ENCODE measurements at places on chromosomes 4 and X. TPM values are rescaled to one million over a fixed set of nuclear protein-coding genes. Genes with fewer than 3 reads are reported as not detected.

DNA sequence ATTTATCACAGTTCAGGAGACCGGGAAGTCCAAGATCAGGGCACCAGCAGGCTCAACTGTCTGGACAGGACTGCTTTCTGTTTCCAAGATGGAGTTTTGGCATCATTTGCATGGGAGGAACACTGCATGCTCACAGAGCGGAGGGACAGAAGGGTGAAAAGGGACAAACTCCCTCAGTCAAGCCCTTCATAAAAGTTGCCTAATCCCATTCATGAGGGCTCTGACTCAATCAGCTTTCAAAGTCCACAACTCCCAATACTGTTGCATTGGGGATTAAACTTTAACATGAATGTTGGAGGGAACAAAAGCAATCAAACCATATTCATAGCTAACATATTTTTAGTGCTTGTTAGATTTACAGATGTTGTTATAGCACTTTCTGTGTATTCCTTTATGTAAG, 158.9 kb upstream of the MAD2L1 start:
- DNase-seq, result no peak

DNA sequence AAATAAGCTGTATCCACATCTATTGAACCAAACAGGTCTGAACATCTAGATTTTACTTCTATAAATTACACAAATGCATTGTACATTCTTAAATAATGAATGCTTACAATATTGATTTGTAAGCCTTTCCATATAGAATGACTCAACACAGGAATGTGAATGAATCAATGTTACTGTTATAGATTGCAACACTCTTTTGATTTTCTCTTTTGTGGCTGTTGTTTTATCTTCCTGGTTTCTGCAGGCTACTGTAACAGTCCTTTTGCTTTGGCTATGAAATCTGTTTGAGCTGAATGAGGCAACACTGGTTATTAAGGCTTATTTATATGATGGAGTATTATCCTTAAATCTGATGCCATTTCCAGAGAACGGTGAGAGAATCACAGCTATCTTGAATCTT, 49.5 kb downstream of the GPR50 start:
- no peak for DNase-seq

GRCh38 chrX:64389489-64389888, 5.8 kb downstream of the MTMR8 start:
- DNase-seq, result no peak

DNA sequence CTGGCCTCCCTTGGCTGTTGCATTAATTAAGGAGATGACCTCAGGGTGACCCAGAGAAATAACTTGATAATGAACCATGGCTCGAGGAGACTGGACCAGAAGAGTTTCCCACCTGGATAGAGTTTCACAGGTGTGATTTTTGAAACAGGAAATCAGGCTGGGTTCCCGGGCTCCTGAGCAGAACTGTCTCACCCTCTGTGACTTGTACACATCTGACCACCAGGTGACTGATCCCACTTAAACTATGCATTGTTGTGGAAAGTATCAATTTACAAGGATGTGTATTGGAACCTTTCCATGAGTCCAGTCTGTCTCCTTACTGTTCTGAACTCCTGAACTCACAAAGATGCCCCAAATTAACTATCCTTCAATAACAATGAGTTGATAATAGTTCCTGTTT, 220.3 kb downstream of the PTTG2 start:
- no peak for DNase-seq

- DNase-seq, result no peak
These were observed 61.9 kb upstream of the IRF2 start for GRCh38 chr4:184536065-184536880.

DNA sequence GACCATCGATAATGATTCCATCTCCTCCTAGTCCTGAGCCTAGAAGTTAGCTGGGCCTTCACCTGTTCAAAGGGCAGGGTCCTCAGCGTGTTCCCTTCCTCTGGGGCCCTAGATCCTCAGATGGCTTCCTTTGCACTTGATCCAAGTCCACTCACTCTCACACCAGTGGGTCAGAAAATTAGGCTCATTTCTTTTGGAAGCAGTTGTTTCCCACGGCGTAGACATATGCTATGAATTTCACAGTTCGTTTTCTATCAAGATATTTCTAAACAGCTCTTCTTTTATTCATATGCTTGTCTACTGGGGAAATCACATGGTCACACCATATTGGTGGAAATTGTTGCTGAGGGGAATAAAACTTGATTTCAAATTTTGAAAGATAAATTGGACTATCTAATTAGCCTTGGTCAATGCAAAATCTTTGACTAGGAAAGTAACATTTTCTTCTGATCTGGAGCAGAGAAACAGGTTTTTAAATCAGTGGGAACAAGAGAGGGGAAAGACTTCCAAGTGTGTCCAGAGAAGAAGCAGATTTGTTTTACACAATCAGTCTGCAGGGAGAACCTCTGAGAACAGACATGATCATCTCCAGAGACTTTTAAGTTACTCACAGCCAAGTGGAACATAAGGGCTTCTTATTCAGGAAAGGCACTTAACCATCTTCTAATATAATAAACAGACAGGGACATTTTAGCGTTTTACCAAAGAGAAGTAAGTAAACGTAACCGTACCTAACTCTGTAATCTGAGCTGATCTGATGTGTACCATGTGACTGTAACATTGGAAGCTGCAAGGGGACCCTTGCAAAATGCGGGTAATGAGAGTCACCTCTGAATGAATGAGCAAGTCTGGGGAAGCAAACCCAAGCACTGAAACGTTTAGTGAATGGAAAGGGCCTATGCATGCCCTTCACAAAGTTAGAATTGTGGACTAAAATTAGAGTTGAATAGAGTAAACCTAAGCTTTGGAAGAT, 455.7 kb upstream of the FAT1 start:
- no peak for DNase-seq

GRCh38 chr4:129403848-129404247, 307.9 kb downstream of the C4orf33 start:
- DNase-seq, result no peak

DNA sequence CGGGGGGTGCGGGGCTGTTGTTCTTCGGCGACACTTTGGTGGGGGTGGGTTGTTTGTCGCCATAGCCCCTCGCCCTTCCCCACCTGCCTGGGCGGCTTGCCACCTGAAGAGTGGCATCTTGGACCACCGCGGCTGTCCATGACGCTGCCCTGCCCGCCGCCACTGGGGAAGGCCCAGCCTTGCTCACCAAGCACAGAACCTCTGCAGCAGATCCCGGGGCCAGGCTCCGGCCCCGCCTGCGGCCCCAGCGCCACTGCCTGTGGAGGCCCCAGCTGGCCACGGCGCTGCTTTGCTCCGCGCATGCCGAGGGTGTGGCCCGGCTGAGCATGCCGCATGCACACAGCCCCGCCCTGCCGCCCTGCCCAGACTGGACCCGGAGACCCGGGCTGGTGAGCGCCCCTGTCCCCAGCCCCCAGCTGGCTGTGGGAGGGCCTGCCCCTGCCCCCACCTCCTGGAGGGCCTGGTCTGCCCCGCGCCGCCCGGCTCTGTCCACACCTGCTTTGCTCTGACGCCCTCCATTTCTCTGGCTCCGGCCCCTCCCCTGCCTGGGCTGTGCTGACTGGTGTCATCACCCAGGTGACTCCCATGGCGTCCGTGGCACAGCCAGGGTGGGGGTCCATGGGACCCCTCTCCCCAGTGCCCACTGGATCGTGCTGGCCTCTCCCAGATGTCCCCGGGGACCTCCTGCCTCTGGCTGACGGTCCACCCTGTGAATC, 5.3 kb downstream of the NAT8L start:
- no peak for DNase-seq

- no peak for DNase-seq
These were observed 137.4 kb upstream of the MAMLD1 start for GRCh38 chrX:150225756-150226155.

GRCh38 chrX:82127228-82128123, 925.6 kb downstream of the SH3BGRL start:
- DNase-seq, result no peak

GRCh38 chr4:112125416-112125815, 19.8 kb upstream of the FAM241A start:
- DNase-seq, result no peak

DNA sequence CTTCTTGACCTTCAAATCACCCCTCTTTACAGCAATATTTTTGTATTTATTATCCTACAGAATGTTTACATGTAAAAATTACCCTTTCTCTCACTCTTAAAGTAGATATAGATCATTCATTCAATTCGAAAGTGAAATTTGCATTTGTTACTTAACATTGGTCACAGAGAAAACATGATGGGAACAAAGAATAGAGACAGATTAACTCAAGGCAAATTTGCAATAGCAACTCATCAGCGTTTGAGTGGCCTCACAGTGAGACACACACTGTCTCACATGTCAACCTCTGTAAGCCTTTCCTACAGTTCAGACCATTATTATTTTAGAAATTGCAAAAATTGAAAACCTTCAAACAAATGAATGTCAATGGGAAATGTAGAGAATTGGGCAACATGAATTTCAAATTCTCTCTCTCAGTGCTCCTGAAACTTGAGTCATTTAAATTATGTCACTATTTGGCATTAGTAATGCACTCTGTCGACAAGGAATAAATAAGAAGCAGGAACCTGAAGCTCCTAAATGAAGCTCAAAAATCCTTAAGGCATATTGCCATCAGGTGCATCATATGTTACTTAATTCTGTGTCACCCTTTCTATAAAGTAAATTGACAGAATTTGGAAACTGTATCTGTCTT, 148.3 kb upstream of the ANXA10 start:
- no peak for DNase-seq

The SLITRK4 gene
- 3.4 TPM for total RNA-seq

- DNase-seq, result no peak
These were observed 153.5 kb downstream of the CAMK2D start for GRCh38 chr4:113607998-113608397.

DNA sequence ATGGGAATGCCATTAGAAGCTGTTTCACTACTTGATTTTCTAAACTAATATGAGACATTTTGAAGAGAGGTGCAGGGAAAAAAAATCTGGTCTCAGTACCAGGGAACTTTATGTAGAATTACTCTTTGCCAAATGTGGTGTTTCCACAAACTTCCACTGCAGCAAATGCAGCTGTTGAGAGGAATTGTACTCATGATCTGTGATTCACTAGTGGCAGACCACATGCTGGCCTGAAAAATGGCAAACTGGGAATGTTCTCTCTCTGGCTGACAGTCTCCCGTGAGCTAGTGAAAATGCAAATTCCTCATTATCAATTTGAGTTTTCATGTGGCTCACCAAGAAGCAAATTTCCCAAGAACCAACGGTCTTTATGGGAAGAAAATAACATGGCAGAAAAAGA, 37.8 kb upstream of the GPR101 start:
- no peak for DNase-seq

DNA sequence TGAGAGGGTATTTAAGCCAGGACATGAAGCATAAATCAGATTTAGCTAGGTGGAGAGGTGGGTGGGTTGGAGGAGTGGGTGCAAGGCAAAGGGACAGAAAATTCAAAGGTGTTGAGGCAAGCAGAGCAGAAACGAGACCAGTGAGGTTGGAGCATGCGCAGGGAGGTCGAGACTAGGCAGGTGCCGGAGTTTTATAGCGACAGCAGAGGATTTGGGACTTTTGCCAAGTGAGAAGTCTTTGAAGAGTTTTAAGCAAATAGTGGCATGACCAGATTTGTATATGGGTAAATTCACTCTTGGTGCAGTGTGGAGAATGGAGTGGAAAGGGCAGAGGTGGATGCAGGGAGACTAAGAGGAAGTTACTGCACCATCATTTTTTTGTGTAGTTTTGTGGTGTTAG, 107.0 kb upstream of the TLR2 start:
- DNase-seq, result no peak

The ARMCX4 gene
- 5.8 TPM for total RNA-seq

The STBD1 gene
- 3.5 TPM for total RNA-seq

The LUZP4 gene
- total RNA-seq, result not detected

DNA sequence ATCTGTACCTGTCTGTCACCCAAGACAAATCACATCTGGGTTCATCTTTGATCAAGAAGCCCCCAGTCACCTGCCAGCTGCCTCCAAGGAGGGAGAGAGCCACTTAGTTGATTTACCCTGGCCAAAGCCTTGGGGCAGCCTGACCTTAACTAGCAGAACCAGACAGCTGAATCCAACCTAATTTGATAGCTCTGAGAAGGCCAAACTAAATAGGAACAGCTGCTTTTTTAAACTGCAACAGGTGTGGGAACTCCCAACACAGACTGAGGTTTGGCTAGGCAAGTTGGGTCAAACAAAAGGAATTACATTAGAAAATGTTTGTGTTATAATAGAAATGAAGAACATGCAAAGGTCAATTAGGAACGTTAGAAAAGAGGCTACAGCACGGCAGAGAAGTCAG, 375.7 kb downstream of the NLGN4X start:
- no peak for DNase-seq

GRCh38 chrX:150610043-150610442, 41.6 kb downstream of the MTM1 start:
- no peak for DNase-seq

GRCh38 chrX:50161127-50161526, 39.7 kb downstream of the AKAP4 start:
- DNase-seq, result no peak

DNA sequence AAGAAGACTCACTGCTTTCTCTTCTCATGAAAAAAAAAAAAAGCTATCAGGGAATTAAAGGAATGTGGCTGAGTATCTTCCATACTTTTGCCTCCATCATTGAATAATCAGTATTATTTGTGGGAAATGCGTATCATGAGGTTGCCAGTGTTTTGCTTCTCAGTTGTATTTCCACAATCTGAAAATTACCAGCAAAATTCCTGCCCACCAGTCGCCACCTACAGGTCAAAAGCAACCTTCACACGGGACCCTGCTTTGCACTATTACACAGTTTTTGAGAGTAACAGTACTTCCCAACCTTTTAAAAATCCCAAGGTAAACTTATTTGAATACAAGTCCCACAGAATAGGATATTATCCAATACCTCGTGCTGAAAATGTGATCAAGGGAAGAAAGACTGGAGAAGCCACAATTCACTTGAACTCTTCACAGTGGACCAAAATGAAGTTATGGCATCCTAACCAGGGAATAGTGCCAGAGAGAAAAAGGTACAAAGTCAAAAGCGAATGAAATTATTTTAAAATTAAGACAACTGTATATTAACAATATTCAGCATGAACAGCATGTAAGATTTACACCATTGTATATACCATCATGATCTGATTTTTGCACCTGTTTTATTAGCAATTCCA, 30.4 kb downstream of the PGRMC1 start:
- no peak for DNase-seq

DNA sequence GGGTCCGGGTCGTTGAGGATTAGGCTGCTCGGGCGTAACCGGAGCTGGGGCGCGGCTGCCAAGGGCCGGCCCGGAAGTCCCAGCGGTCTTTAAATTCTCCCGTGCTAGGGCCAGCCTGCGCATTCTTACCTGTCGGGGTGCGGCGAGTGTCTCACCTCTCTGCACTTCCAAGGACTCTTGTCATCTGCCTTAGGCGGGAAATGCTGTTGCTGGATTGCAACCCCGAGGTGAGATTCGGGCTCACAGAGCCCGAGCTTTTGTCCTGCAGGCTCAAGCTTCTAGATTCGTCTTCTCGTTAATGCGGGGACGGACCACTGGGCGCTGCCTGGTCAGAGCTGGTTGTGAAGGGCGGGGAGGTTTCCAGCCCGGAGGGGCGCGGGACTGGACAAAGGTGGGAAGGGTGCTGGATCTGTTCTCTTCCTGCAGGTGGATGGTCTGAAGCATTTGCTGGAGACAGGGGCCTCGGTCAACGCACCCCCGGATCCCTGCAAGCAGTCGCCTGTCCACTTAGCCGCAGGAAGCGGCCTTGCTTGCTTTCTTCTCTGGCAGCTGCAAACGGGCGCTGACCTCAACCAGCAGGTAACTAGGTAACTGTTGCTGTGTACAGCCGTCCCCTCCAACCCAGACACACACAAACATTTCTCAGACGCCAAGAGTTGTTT, at the start of gene ANKRD37:
TSS of gene ANKRD37 (plus strand) at position 118 of the 662 bp plus-strand sequence. CDS start at position 201, 83 bp downstream.
- no peak for DNase-seq

The EXOC1L gene
- total RNA-seq, result not detected
